ENCODE measurements at places on chromosomes 1 and 21.

DNA sequence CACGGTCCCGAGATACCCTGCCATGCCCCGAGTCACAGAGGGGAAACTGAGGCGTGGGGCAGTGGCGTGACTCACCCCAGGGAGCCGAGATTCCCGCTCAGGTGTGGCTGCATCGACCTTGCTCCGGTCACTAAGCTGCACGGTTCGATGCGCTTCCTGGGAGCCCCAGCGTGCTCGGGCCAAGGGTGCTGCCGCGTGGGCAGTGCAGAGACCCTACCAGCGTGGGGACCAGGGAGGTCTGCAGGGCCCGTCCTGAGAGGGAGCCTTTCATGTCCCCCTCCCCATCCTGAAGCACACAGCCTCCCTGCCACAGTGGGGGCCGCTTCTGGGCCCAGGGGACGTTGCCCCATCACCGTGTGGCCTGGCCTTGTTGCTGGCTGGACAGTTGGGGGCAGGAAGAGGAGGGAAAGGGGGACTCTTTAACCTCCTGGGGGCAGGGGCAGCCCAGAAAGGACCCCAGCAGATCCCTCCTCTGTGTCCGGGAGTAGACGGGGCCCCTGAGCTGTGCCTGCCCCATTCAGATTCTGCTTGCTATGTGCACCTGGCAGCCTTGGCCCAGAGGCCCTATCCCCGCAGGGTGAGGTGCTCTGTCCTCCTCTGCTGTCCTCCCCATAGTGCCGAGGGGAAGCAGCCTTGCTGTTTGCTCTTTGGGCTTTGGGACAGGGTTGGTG lies 52.3 kb downstream of the COL18A1 start:
- DNase-seq, result no peak

GRCh38 chr1:232319072-232319471 lies 310.9 kb downstream of the SIPA1L2 start:
- no peak for DNase-seq

DNA sequence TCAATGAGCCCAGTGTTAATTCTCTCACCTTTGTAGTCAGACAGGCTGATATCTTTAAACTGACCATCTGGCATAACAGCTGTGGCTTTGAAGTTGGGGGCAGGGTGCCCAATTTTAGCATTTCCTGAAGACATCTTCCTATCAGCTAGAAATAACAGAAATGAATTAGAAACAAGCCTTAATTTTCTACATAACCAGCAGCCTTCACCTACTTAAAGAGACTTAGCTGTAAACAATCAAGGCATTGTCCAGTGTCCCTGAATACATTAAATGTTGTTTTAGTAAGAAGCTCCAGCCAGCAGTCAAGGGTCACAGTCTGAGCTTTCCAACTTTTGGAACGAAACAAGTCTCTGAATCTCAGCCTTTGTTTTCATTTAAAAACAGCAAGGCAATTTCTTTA lies 2.8 kb downstream of the PRDX1 start:
- no peak for DNase-seq

GRCh38 chr1:185969524-185969991 lies 235.4 kb downstream of the HMCN1 start:
- no peak for DNase-seq

- DNase-seq, result no peak
Observed at GRCh38 chr1:235946571-235946981, 79.9 kb upstream of the LYST start.

DNA sequence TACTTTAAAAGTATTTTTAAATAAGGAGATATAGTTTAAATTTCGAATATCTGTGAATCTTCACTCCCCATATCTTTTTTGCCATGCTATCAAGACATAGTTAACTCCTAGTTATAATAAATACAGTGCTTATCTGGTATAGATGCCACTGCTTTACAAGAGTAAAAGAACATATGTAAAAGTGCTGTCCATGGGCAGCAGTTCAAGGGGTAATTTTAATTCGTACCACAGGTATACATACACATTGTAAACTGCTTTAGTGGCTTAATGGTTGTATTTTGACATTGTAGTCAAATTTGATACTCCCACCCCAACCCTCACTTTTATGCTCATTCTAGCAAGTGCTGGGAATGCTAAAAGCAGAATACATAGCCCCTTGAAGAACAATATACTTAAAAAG lies 18.6 kb downstream of the POU2F1 start:
- no peak for DNase-seq

- DNase-seq, result no peak
Observed at GRCh38 chr1:1547476-1547875, 7.1 kb upstream of the TMEM240 start.

GRCh38 chr1:199549421-199549820 lies 478.1 kb upstream of the NR5A2 start:
- no peak for DNase-seq

DNA sequence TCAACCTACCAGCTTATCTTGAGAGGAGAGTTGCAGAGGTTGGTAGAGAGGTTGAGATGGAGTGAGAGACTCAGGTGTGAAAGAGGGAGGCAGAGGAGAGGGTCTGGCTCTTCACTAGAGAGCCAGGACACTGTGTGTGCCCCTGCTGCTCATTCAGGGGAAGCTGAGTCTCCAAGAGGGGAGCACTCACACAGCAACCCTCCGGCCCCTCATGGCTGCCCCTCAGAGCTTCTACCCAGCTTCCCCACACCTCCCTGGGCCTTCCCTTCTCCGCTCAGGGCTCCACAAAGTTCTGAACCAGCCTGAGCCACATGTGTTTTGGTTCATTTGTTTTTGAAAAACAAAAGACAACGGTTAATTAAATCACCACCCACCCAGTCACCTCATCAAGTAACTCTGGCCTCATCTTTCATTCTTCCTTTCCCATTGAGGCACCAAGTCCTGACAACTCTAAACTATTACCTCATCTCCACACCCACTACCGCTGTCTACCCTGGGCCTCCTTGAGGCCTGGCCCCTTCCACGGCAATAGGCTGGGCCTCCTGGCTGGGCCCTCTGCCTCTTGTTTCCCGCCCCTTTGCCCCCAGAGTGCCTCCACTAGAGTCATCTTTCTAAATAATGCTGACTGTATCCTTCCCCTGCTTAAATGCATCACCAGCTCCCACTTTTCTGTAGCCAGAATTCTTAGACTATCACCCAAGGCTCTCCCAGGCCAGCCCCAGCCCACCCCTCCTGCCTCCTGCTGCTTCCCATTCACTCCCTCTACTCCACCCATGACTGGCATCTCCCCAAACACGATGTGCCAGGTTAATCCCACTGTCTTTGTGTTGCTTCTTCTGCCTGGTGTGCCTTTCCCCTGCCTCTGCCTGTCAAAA lies 33.0 kb downstream of the TNNT2 start:
- DNase-seq, result no peak

GRCh38 chr1:159951551-159951950 lies 2.5 kb downstream of the SLAMF9 start:
- no peak for DNase-seq

DNA sequence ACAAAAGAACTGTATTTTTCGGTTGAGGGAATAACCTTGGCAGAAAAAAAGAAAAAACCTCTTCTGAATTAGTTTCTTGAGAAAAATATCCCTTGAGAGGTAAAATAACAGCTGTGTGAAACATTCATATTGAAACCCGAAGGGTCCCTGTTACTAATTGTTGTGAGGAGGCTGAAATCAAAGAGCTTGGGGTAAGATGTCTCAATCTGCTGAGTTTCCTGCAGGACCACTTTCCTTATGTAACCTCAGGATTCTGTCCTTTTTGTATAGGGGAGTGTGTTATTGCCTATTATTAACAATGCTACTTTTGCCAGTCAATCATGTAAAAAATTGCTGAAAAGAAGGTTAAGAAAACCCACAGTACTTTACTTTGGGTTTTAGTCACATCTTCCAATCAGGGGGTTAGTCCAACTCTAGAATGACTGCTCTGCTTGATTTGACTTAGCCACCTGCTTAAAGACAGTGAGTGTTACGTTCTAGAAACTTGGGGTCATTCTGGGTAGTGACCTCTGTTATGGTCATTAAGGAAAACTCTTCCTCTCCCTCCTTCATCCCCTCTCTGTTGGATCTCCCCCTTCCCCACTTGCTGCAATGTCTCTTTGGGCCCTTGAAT lies 138.8 kb downstream of the GIPC2 start:
- DNase-seq, result no peak

- no peak for DNase-seq
Observed at GRCh38 chr1:248596615-248597014, 885 bp downstream of the OR2T10 start.

DNA sequence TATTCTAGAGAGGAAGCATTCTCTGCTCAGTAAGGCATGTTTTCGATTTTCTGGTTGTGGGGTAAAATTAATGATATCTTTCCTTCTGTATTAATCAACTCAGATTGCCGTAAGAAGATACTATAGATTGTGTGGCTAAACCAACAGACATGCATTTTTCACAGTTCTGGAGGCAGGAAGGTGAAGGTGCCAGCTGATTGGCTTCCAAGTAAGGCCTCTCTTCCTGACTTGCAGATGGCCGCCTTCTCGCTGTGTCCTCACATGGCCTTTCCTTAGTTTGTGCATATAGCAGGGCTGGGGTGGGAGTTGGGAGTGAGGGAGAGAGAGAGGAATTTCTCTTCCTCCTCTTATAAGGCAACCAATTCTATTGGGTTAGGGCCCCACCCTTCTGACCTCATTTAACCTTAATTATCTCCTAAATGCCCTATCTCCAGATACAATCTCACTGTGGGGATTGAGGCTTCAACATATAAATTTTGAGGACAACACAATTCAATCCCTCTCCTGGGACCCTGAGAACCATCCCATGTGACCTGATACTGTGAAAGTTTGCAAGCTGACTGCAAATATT lies 52.3 kb upstream of the MRPS6 start:
- no peak for DNase-seq

GRCh38 chr1:87156124-87156523 lies 172.6 kb upstream of the LMO4 start:
- DNase-seq, result no peak

DNA sequence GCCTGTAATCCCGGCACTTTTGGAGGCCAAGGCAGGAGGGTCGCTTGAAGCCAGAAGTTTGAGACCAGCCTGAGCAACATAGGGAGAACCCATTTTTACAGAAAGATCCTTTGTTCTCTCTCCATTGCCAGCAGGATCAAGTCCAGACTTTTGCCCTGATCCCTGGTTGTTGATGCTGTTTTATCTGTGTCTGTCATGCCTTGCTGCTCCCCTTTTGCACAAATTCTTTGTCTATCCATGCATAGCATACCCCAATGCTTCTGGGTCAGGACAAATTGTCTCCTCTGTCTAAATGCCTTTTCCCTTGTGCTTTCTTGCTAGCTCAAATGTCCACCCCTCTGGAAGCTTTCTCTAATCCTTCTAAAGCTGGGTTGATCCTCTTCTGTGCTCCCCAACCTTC lies 25.3 kb upstream of the FAAH start:
- DNase-seq, result no peak

DNA sequence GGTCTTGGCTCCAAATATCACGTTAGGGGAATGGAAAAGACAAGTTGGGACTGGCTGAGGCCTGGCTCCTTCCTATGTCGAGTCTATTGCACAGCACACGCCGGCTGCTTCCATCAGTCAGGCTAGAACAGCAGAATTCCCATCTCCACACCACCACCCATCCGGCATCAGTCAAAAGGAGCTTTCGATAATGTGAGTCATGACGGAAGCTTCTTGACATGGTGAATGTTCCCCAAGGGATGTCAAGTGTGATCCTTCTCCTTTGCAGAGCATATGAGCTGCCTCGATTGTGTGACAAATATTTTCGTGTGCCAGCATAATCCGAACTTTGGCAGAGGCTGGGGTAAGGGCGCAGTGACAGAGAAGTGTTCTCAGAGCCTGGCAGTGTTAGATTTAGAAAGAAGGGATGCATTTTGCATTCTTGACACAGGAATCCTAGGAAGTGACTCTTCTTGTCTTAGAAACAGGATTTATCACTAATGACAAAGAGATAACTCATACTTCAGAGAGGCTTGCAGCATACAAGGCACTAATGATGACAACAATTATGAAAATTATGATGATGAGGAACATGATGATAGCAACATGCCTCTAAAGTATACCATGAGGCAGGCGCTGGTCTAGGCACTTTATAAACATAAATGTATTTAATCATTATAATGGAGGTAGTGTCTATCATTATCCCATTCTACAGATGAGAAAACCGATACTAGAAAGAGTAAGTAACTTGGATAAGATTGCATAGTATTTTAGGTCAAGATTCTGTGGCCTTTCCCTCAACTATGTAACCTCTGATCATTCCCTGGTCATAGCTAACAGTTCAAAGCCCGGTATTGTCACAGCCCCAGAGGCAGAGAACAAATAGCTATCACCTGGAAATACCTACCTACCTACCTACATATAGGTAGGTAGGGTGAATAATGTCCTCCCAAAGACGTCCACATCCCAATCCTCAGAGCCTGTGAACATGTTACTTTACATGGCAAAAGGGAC lies 135.0 kb downstream of the KCNJ6 start:
- DNase-seq, result no peak

GRCh38 chr21:43783098-43783700 lies 6.2 kb upstream of the RRP1 start:
- no peak for DNase-seq

GRCh38 chr1:219988387-219988786 lies 57.9 kb downstream of the EPRS1 start:
- no peak for DNase-seq
